ENCODE measurements at places on chromosomes 12 and 14.

DNA sequence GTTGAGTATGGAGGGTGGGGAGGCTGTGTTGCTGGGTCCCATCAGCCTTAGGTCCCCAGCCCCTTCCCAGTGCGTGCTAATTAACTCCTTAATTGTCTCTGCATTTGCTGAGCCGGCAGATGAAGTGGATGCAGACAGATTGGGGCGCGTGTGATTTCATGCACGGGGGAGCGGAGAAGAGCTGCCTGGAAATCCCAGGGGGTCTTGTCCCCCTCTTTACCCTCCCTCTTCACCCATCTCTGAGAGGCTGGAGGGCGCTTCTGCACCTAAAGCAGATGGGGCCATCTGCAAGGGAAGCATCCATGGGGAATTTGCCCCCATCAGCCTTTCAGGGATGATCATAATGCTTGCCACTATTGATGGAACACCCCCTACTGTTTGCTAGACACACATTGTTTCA, 4.4 kb upstream of the ASIC1 start:
- no peak for DNase-seq

GRCh38 chr14:94738751-94739150, 31.2 kb downstream of the GSC start:
- no peak for DNase-seq

- no peak for DNase-seq
These were observed 184.4 kb upstream of the BCL2L14 start for GRCh38 chr12:11886339-11886738.

GRCh38 chr12:47811581-47812484, 7.9 kb downstream of the HDAC7 start:
- no peak for DNase-seq

Data from stimulated activated CD4-positive, alpha-beta T cell treated with anti-CD3 and anti-CD28 coated beads, Interleukin-4, amount 100 ng/mL, for 4 hours (primary cell).